Activated T-cell treated with anti-CD3 and anti-CD28 coated beads, Interleukin-2, amount 50 U/mL, for 24 hours (primary cell): ENCODE measurements at places on chromosomes 11 and 22.

- DNase-seq, result no peak
Measured at GRCh38 chr11:91023731-91024130, 800.9 kb upstream of the CHORDC1 start.

GRCh38 chr11:125948278-125949051 is 2.6 kb downstream of the VSIG10L2 start:
- no peak for DNase-seq

DNA sequence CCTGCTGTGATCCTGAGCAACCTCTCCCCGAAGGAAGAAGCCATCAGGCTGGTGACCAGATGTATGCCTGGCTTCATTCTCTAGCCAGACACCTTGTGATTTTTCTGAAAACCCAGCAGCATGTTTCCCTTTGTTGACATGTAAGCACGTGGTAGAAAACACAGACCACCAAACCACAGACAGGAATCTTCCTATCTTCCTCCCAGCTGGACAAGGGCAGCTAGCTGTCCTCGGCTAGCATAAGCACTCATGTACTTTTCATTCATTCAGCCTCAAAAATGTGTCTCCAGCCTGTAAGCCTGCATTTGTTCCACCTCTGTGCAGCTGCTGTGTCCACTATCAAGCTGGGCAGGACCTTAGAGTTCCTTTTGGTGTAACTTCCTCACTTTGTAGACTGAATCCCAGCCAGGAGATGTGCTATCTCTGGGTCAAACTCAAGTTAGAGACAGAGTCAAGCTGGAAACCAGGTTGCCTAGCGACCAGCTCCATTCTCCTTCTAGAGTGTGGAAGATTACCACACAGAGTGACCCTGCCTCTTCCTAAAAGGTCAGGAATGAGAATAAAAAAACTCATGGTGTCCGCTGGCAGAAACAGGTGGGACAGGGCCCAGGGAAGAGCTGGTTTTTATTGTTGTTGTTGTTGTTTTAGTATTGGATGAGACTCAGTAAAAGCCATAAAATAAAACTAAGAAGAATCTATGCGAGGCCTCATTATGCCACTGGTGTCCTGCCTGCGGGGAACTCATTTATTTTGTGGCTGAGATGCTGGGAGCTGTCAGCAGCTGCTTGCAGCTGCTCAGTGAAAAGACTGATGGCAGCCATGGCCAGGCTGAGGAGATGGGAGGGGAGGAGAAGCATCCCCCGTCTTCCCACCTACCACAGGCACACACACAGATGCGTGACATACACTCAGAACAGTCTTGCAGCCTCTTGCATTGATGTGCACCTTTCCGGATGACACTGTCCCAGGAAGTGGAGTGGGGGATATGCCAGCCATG is 7.4 kb upstream of the CLMP start:
- DNase-seq, result no peak

DNA sequence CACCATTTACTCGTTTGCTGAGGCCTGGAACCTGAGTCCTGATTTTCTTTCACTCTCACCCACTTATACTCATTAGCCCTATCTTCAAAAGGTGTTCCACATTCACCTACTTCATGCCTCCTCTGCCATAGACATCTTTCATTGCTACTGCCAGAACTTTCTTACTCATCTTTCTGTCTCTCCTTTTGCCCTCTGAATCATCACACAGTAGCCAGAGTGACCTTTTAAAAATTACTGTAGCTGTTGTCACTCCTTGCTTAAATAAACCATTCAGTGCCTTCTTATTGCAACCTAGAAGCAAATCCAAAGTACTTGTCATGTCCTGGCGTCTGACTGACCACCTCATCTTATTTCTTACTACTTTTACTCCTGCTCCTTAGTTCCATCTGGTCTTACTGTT is 38.2 kb downstream of the ATXN10 start:
- DNase-seq, result no peak

DNA sequence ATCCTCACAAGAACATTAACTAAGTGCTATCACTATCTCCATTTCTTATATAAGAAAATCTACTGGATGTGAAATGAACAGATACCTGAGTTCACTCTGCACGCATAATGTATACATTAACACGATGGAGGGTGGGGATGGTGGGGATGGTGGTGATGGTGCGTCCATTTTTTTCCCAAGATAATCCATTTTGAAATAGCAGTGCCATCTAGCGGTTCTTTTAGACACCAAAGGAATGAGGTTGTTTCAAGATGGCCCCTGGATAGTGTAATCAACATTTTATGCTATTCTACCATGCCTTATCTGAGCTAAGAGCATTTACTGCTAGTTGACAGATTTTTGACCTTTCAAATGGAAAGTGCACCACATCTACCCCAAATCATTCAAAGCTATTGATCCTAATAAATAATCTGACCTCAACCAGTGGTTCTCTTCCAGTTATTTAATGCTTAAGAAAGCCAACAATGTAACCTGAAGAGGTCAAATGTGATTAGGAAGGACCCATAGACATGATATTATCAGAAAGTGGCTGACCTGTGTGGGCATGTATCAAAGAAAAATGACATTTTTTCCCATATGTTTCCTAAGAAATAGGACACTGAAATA is 714.7 kb upstream of the TENM4 start:
- no peak for DNase-seq

- no peak for DNase-seq
Measured at GRCh38 chr11:44308923-44309477, 939 bp downstream of the ALX4 start.

GRCh38 chr11:122234780-122235179 is 118.8 kb upstream of the BLID start:
- DNase-seq, result no peak

DNA sequence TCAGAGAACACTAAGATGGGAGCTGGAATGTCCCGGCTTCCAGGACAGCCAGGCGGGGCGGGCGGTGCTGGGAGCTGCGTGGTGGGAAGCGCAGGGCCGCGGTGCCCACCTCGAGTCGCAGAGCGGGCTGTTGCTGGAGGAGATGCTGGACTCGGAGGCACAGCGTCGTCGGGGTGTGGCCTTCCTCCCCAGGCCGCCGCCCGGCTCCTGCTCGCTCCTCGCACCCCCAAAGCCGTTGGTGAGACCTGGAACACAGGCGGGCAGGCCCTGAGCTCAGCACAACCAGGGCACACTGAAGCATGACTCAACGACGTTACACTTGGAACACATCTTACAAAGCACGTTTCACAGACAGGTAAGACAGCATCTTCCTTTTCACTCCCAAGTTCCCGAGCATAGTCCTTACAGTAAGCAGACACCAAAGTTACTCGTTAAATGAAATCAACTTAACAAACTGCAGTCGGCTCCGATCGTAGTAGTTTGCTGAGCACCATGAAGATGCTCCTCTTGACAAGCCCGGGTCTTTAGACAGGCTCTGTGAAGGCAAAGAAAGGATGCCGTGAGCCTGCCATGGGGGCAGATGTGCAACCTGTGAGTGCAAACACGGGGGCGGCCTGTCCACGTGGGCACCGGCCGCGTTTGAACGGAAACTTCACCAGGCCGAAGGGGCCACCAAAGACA is 50.0 kb downstream of the BRD1 start:
- no peak for DNase-seq

DNA sequence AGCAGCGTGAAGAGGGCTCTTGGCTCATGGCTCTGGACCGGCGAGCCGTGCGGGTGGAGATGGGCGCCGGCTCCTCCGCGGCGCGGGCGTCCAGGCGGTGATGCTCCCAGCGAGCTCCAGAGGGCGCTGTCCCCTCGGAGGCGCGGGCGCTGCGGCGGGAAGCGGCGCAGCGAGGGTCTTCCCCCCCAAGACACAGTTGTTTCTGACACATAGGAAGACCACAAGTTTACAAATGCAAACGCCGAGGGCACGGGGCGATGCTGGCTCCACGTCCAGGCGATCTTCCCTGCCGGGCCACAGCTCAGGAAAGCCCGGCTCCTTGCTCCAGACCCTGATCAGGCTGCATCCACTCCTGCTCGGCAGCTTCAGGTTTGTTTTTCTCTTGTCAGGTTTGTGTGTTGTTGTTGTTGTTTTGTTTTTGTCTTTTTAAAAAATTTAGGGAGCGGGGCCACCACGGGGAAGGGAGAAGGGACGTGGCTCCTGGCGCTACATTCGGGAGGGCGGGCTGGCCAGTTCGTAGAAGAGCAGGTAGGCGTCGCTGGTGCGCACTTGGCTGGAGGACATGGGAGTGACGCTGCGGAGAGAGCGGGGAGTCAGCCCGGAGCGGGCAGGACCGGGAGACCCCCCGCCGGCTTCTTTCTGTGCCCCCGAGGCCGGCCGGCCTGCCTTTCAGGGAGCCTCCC is 10.0 kb upstream of the MFRP start:
- DNase-seq, result peak; percentile 82

- no peak for DNase-seq
Measured at GRCh38 chr11:122491509-122491908, 164.0 kb upstream of the UBASH3B start.

- DNase-seq, result no peak
Measured at GRCh38 chr11:90845126-90845525, 622.3 kb upstream of the CHORDC1 start.

GRCh38 chr11:112770487-112770886 is 190.7 kb upstream of the NCAM1 start:
- no peak for DNase-seq

DNA sequence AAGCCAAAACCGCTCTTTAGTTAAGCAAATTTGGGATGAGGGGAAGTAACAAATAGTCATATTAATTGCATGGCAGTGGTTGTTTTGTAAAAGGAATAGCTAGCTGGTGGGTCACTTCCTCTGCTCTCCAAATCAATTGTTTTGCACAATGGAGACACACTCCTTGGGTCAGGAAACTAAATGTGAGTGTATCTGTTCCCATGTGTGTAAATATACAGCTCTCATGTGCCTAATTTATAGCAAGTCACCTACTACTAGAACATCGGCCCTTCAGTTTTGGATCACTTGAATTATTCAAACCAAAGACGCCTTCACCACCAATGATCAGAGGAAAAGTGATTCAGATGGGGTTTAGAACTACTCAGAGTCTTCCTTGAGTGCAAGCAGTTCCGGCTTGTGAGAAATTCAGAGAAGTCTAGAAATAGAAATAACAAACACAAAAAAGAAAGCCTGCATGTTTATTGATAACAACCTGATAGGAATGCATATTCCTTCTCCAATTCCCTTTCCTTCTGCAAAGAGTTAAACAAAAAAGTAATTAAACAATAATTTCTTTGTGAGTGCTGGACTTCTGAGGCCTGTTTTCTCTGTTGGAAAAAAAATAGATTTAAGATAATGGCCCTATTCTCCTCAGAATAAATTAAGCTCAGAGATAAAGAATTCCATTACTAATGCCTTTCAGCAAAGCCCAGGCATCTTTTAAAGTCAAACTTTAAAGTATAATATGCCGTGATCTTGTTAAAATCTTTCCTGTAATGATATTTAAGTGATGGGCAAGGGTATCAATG is 100.4 kb downstream of the KIRREL3 start:
- no peak for DNase-seq

DNA sequence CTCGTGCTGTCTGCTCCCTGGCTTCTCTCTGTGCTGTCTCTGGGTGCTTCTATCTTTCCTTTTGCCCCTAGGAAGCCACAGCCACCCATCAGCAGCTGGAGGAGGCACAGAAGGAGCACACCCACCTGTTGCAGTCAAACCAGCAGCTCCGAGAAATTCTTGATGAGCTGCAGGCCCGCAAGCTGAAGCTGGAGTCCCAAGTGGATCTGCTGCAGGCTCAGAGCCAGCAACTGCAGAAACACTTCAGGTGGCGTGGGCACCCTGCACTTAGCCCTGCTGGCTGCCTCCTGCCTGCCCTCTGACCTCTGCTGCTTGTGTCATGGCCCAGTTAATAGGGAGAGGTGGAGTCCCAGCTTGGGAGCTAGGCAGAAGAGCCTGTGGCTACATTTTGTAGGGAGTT is 67.8 kb downstream of the CEP164 start:
- DNase-seq, result no peak

GRCh38 chr11:109733245-109733644 is 311.3 kb downstream of the C11orf87 start:
- DNase-seq, result no peak

DNA sequence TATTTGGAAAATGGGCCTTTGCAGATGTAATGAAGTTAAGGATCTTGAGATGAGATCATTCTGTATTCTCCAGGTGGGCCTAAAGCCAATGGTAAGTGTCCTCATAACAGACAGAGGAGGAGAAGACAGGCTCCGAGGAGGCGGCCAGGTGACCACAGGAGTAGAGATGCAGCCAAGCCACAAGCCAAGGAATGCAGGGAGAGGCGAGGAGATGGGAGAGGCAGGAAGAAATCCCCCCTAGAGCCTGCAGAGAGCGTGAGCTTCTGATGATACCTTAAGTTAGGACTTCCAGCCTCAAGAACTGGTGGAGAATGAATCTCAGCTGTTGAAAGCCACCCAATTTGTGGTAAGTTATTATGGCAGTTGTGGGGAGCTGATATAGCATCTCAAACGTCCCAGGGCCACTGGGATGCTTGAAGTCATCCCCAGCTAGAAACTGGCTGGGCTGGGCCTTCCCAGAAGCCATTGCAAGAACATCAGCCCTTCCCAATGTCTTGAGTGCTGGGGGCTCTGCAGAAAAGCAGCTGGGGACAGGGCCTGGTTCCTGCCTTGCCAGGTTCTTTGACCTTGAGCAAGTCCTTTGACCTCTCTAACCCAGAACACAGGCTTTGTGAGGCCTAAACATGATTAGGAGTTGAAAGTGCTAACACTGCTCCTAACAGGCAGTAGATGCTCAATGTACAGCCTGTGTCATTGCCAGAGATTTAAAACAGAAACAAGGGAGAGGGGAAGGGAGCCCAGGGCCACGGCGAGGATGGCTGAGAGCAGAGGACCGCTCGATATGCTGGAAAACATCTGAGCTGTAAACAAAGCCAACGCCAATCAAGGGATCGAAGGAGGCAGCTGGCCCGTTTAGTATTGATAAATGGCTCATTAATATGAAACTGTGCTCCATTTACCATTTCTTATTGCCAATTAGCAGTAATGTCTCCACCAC is 632.3 kb downstream of the TBC1D22A start:
- DNase-seq, result no peak

DNA sequence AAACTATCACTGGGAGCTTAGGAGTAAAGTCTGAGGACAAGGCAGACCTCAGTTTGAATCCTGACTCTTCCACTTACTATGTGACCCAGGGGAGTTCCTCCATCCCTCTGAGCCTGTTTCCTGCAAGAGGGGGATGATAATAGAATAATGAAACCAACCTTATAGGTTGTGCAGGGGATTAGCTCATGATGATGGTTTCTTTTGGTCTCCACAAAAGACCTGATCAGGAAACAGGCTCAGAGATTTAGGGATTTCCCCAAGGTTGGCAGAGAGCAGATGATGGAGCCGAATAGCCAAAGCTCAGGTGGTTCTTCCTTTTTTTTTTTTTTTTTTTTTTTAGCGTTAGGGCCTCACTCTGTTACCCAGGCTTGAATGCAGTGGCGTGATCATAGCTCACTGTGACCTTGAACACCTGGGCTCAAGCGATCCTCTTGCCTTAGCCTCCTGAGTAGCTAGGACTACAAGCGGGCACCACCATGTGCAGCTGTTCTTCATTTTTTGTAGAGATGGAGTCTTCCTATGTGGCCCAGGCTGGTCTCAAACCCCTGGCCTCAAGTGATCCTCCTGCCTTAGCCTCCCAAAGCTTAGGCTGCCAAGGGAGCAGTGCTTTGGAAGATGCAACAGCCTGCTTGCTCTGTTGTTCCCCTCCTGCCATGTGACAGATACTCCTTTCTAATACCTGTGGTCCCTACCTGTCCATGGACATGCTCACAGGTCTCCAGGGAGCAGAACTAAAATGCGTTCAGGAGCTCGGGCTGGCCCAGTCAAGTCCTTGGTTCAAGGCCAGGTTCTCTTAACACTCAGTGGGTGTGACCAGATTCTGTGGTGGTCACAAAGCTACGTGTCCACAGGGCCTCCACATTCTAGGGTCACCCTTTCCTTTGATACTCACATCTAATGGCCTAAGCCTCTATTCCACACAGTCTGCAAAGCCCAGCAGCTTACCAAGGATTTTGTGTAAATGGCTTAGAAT is 22.3 kb downstream of the PATZ1 start:
- no peak for DNase-seq

- no peak for DNase-seq
Measured at GRCh38 chr11:127203490-127203889, 202.9 kb upstream of the KIRREL3 start.
